HFF-Myc (cell line): ENCODE measurements at places on chromosomes 3 and 15.

- DNase-seq, result peak; percentile 59
These were observed 197.3 kb upstream of the LINGO1 start for GRCh38 chr15:77830051-77830468.

DNA sequence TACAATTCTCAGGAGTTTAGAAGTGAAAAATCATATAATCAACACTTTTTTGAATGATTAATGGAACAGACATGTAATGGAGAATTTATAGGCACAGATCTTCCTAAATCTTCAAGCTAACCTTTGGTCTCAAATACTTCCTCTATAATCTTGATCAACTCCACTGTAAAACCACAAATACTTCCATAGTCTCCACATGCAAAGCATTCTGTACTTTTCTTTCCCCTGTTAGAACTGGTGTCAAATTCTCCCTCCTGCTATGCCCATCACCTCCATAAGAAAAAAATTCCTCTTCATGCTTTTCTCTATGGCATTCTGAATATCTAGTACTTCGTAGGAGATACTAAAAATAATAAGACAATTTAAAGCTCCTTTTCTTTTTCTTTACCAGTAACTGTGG, 214.3 kb downstream of the ADAMTS9 start:
- no peak for DNase-seq

DNA sequence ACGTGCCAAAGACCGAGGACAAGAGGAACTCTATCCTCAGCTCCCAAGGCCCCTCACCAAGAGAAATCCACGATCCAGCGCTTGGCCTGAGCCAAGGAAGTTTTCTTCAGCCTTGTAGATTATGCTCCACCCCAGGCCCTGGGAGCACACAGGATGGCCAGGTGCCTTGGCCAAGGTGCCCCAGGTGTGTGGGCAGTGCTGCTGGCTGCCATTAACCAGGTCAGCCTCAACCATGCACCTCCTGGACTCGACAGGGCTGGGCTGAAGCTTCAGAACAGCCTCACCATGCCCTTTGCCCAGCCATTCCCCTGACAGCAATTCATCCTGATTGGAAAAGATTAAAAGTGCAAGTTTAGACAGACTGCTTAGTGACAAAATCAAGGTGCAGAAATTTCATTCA, 10.9 kb upstream of the MESP1 start:
- DNase-seq, result no peak

DNA sequence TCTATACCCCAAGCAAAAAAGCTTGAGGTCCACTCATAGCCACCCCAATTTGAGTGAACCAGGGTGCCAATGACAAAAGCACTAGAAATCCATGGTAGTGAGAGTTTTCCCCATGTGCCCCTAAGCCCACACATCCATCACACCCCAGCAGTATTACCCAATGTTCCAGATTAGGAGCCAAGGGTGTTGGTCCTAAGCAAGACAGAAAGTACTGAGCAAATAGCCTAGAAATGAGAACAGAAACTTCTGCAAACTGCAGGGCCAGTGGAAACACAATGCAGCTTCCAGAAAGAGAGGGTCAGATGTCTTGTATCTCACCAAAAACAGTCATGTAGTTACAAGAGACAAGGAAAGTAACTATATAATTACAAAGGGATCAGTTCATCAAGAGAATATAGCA, 10.9 kb upstream of the OXTR start:
- no peak for DNase-seq

GRCh38 chr3:157300981-157301663, 135.5 kb upstream of the PTX3 start:
- no peak for DNase-seq

DNA sequence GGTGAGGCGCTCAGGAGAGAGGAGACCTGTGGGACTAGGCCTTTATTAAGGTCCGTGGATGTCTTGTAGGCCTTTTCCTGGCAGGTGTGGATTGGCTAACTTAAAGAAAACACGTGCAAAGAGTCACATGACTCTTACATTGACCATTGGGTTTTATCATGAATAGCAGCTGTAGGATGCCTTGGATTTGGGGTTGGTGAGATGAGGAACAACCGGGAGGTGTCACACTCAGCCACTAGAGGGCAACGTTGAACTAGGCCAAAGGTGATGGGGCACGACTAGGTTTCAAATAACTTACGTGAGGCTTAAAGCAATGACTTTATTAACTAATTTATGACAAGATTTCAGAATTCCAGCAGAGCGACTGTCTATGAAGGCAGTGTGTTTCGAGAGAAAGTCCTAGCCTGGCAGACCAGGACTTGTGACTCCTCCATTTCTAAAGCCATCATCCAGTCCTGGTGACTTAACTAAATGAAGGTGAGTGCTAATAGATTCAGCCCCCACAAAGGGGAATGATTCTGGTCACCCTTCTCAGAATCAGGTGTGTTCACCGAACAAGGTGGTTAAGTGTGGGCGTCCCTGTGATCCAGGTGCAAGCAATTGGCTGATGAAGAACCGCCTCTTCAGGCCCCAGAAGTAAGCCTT, 345.6 kb downstream of the MCTP2 start:
- DNase-seq, result no peak

DNA sequence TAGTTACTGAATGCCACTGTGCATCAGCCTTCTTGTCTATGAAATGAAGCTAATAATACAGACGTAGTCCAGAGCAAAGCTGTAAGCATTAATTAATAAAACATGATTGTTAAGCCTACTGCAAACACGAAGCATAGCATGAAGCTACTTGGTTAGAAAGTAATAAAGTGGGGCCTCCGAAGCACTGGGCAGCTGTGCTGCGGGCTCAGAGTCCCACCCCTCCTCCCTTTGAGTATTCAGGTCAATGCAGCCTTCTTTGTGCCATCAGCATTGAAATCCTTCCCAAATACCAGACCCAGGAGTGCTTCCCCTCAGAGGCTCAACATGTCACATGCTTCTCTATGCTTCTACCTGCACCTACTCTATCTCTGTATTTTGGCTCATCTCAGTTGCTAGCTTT, 1112.6 kb downstream of the IGSF11 start:
- no peak for DNase-seq

DNA sequence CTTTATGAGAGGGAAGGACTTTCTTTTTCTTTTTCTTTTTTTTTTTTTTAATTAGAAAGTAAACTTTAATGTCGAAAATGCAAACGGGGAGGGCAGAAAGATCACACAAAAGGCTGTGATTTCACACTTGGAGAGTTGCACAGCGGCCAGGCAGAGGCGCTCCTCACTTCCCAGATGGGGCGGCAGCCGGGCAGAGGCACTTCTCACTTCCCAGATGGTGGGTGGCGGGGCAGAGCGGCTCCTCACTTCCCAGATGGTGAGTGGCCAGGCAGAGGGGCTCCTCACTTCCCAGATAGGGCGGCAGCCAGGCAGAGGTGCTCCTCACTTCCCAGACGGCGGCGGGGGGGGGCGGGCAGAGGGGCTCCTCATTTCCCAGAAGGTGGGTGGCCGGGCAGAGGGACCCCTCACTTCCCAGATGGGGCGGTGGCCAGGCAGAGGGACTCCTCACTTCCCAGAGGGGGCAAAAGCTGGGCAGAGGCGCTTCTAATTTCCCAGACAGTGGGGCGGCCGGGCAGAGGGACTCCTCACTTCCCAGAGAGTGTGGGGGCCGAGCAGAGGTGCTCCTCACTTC, 88.6 kb downstream of the ATP2B2 start:
- no peak for DNase-seq

DNA sequence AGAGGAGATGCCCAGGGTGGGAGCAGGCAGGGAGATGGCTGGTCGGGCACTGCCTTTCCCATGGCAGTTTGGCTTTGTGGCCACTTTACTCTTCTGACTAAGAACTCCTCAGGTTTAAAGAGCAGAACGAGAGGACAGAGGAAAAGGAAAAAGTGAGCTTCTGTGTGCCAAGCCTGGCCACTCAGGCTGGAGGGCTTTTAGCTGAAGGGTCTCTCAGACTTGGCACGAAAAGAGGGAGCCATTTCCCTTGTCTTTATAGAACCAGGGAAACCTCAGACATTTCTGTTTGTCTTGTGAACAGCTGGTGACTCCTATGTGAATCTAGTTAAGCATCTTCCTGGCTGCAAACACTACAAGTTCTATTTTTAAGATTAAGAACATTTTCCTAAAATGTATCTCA, 23.3 kb upstream of the PSMD6 start:
- DNase-seq, result no peak

- DNase-seq, result no peak
These were observed 135.8 kb upstream of the ANKRD28 start for GRCh38 chr3:15933439-15934139.

DNA sequence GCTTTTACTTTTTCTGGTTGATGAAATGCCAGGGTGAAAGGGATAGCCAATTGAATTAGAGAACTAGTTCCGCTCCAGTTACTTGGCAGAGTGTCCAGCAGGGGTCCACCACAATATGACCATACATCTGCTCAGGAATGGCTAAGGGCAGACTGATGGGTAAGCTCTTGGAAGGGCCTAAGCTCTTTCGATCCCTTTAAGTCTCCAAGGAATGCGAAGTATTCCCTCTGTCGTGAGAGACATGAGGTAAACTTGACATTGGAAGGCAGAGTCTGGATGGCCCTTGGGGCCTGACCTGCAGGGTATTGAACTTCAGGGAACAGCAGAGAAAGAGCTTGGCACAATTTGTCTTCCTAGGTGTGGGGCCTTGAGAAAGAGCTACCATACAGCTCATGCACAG, 805.8 kb downstream of the PLOD2 start:
- no peak for DNase-seq

DNA sequence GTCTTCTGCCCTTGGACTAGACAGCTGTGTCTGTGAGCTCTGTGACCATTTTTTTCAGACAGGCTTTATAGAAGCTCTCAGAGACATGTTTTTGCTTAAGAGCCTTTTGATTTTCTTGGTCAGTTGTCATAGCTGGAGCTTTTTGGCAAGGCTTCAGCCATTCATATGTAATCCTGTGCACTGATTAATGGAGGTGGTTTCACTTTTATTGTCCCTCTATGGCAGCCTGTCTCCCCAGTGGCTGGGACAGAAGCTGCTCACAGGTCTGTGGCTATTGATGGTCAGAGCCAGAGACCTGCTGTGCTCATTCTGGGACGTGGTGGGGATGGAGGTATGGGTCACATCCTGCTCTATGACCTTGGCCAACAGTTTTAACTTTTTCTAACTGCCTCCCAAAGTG, 226.6 kb upstream of the LRRFIP2 start:
- DNase-seq, result no peak
